ENCODE measurements at places on chromosomes 2 and 18. TPM values are rescaled to one million over a fixed set of nuclear protein-coding genes. Genes with fewer than 3 reads are reported as not detected.

DNA sequence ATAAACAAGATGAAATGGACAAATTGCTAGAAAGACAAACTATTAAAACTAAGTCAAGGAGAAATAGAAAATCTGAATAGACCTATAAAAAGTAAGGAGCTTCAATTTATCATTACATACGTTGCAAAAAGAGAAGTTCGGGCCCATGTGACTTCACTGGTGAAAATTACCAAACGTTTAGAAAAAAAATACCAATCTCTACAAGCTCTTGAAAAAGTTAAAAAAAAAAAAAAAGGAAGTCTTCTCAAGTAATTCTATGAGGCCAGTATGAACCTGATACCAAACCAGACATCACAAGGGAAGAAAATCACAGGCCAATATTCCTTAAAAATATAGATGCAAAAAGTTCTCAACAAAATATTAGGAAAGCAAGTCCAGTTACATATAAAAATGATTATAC is 20.2 kb upstream of the ACVR2A start:
- no peak for DNase-seq

- peak; percentile 67 for DNase-seq
These were observed at the start of gene ACVR1C for GRCh38 chr2:157628477-157629415. ACVR1C (minus strand) TSS chr2:157628864; CDS start chr2:157628644, 220 bp downstream.

DNA sequence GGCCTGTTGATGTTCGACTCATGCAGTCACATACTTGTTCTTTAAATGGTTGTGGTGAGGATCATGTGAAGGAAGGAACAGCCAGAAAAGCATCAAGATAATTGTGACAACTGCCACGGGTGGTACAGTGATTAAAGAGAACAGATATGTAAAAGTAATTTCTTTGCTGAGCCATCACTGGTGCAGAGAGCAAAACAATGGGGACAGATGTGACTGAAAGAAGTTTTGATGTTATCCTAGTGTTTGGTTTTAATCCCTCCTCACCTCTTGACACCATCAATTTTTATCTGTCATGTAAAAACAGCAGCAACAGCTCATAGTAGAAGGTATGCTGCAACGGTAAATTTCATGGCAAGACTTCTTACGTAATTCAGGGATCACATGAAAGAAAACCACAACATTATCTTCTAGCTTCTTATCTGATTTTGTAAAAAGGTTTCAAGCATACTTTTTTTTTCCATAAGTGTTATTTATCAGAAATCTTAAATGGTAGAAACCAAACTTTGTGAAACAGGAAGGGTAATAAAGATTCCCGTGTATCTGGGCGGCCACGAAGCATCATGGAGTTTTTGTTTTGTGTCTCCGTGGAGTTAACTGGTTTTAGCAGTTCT is 65.2 kb downstream of the PLCL1 start:
- no peak for DNase-seq

GRCh38 chr2:88613921-88614320 is 13.3 kb downstream of the EIF2AK3 start:
- no peak for DNase-seq

GRCh38 chr2:240112914-240113690 is 23.0 kb downstream of the COPS9 start:
- DNase-seq, result no peak

GRCh38 chr2:128233790-128234395 is 84.8 kb downstream of the HS6ST1 start:
- no peak for DNase-seq

- no peak for DNase-seq
These were observed 255.8 kb downstream of the SETBP1 start for GRCh38 chr18:44936485-44936884.

DNA sequence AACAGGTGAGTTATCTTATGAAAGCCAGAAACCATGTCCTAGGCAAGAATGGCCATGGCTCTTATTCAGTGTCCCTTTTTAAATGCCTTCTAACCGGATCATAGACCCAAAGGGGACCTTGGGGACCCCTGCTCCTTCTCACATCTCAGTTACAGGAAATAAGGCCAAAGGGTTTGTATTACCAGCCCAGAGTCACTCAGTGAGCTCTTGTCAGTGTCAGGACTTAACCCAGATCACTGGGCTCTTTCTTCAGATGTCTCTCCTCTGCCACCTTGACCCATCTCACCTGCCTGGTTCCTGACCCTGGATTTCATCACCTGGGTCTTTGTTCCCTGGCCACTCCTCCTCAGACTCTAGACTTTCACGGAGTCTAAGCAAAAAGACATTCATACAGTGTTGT is 556.7 kb downstream of the CMPK2 start:
- no peak for DNase-seq

- no peak for DNase-seq
These were observed 86.9 kb upstream of the EML6 start for GRCh38 chr2:54636415-54637139.

DNA sequence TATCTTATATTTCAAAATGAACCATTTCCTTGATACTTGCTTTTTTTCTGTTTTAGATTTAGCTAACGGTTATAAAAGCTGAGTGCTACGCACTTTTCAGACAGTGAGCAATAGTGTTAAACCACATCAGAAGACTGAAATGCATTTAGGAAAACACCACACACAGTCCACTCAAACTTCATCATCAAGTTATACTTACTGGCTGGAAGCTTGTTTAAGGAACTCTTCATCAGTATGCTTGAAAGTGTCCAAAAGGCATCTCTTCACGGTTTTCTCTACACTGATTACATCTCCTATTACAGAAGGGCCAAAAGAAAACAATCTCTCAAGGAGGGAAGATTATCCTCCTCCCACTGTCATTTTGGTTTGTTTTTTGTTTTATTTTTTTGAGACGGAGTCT is 19.7 kb downstream of the ILKAP start:
- no peak for DNase-seq

DNA sequence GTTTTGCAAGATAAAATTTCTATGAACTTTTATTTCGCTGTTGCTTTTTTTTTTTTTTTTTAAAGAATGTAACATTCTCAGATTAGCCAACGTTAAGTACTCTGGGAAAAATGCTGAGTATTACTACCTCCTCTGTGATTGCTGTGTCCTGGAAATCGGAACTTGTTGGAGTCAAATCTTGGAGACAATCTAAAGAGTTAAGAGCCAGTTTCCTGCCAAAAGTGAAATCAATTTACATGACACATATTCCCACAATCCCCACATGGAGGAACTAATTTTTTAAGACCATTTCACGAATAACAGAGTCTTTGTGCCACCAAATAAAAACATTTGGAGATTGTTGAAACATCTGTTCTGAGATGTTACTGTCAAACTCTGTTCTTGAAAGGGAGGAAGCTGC is 127.8 kb downstream of the MEP1B start:
- peak; percentile 16 for DNase-seq

DNA sequence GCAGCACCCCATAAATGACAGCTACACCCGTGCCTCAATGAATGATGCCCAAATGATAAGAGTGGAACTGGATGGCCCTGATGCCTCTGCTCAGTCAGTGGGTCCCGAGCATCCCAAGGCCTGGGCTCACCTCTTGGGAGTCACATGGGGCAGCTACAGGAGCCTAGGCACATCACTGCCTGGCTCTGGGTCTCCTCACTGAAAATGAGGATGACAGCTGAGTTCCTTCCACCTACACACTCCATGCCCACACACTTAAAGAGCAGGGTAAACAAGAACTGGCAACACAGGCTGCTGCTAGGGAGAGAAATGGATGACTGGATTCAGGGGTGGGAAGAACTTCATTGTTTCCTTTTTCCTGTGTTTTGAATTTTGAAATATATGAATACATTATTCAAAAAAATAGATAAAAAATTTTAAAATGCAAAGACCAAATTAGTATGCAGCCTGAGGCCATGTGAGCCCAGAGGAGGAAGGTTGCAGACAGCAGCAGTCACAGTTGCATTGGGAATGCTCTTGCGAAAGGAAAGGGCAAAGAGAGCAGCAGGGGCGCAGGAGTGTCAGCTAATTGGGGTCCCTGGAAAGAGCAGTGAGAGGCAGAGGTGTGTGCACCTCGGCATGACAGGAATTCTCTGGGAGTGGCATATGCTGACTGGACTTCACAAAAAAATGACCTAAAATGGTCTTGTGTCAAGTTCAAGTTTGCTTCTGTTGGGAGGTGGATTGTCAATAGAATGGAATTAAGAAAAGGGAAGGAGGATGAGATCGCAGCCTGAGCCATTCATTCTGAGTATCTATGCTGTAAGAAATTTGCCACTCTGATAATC is 327.1 kb downstream of the CELF4 start:
- DNase-seq, result no peak

GRCh38 chr2:2021995-2022394 is 277.7 kb upstream of the PXDN start:
- DNase-seq, result no peak

- peak; percentile 18 for DNase-seq
These were observed 9.8 kb upstream of the EFR3B start for GRCh38 chr2:25032094-25032493.

Gene NYAP2
- not detected for total RNA-seq

Gene TMEM200C
- total RNA-seq, result not detected

Gene CFC1
- total RNA-seq, result not detected

Gene B3GNT7
- total RNA-seq, result not detected

Gene CRYGD
- not detected for total RNA-seq

Gene MARCO
- total RNA-seq, result 2.4 TPM

Gene SLC38A11
- total RNA-seq, result not detected

Gene BCL2
- 3.0 TPM for total RNA-seq

Gene SDC1
- 214 TPM for total RNA-seq

Gene ZNF396
- total RNA-seq, result 2.0 TPM

Gene NT5C1B
- total RNA-seq, result not detected

Gene MYOM1
- 0.21 TPM for total RNA-seq

Gene INHBB
- 0.16 TPM for total RNA-seq

Gene SCYGR6
- total RNA-seq, result not detected

Data from MCF 10A (cell line).